Placental epithelial cell (primary cell): ENCODE measurements at places on chromosomes 7 and 10. TPM values are rescaled to one million over a fixed set of nuclear protein-coding genes. Genes with fewer than 3 reads are reported as not detected.

Gene AKR1C4
- total RNA-seq, result not detected in 2 replicates

Gene NME8
- total RNA-seq, result not detected in 2 replicates

Gene SPDYE11
- not detected in 2 replicates for total RNA-seq

Gene TEX47
- not detected in 2 replicates for total RNA-seq

Gene UPK3BL2
- total RNA-seq, result 12.2 and 20.2 TPM in 2 replicates

Gene TMEM236
- 0.39 and 0.43 TPM in 2 replicates for total RNA-seq

Gene PRRT4
- total RNA-seq, result 0.39 and 0.98 TPM in 2 replicates

Gene CUZD1
- total RNA-seq, result 0.39 and 0.98 TPM in 2 replicates

Gene AGAP9
- 3.5 and 11.4 TPM in 2 replicates for total RNA-seq

Gene FFAR4
- not detected in 2 replicates for total RNA-seq

Gene ZCCHC24
- 2.0 and 2.1 TPM in 2 replicates for total RNA-seq

Gene SP8
- total RNA-seq, result not detected in 2 replicates

Gene AGAP4
- total RNA-seq, result 2.4 and 2.7 TPM in 2 replicates

Gene PDLIM1
- total RNA-seq, result 205 and 290 TPM in 2 replicates

Gene ITGB8
- total RNA-seq, result 0.87 and 1.6 TPM in 2 replicates

Gene SNX13
- 49.2 and 58.9 TPM in 2 replicates for total RNA-seq

Gene TMEM196
- not detected in 2 replicates for total RNA-seq

Gene FAM25C
- total RNA-seq, result 20.6 TPM in 1 of 2 replicates, not detected in the other

Gene ZP3
- total RNA-seq, result 0.98 and 4.7 TPM in 2 replicates
